Left renal pelvis (tissue), 4 donors: ENCODE measurements at places on chromosomes 6 and 20.

DNA sequence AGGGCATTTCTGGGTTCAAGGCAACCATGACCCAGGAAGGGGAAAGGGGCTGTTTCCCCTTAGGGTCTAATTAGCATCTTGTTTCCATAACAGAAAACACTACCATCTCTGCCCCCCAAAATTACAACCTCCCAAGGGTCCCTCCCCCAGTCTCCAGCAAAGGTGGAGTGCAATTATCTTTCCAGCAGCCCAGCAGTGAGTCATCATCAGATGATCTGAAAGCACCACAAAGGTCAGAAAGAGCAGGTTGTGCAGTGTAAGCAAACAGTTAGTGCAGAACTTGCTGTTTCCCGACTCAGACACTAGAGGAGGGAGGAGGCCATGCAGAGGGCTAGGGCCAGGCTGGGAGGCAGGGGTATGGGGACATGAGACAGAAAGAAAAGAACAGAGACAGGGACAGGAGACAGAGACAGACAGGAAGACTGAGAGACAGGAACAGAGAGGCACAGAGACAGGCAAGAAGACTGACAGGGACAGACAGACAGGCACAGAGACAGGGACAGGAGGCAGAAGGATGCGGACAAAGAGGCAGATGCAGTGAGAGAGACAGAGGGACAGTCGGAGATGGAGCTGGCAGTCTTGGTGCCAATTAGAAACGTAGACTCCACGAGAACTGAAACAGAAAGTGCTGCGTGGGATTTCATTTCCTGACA is 62.5 kb downstream of the PYGB start:
- peak; percentile 2 for DNase-seq

DNA sequence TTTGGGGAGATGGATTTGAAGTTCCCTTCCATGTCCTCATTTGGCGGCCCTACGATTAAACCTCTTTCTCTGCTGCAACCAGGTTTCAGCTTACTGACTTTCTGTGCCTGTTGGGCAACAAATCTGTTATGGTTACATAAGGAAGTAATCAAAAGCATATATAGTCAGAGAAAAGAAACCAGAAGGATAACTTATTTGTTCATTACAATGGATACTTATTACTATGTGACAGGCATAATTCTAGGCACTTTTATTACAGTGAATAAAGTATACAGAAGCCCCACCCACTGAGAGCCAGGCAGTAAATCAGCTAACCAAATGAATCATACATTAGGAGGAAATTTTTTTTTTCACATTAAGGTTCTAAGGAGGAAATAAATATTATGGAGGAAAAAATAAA is 9.6 kb upstream of the TRIM31 start:
- no peak for DNase-seq

DNA sequence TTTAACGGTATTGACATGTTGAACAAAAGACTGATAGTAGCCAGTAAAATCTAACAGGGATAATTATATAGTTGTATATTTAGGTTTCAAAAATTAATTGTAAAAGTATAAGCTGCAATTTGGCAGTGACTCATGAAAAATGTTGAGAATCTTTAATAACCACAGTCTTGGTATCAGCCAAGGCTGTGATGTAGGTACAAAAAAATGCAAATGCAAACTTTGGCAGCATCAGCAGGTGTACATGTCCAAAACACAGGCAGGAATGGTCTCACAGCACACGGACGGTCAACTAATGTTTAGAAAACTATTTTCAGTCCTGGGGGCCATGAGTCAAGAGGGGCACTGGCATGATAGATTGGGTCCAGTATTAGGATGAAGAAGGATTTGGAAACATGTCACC is 58.5 kb upstream of the BEND3 start:
- no peak for DNase-seq

GRCh38 chr20:924639-925038 is 8.5 kb upstream of the ANGPT4 start:
- no peak for DNase-seq

GRCh38 chr6:144935181-144935580 is 650.0 kb downstream of the UTRN start:
- DNase-seq: no peak

- DNase-seq: no peak
These were observed 55.4 kb downstream of the ZDHHC14 start for GRCh38 chr6:157436219-157436943.

DNA sequence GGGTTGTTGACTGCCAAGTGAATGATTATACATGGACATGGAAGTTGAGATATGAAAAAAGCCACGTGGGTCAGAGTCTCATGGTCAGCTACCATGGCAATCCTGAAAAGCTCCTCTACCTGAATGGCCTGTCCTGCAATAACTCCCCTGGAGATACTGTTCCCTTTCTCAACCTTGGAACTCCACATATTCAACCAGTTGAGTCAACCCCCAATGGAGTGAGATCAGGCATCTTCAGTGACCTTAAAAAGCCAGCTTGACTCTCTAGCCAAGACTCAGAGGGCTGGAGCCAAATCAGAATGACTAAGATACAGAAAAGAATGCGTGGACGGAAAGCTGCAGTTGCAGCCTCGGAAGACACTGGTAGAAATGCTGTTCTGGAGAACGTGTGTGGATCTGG is 341.3 kb downstream of the FOXA2 start:
- no peak for DNase-seq
